ENCODE measurements at places on chromosomes 4 and X.

GRCh38 chr4:20574986-20575385 is 125.3 kb upstream of the PACRGL start:
- no peak for DNase-seq

DNA sequence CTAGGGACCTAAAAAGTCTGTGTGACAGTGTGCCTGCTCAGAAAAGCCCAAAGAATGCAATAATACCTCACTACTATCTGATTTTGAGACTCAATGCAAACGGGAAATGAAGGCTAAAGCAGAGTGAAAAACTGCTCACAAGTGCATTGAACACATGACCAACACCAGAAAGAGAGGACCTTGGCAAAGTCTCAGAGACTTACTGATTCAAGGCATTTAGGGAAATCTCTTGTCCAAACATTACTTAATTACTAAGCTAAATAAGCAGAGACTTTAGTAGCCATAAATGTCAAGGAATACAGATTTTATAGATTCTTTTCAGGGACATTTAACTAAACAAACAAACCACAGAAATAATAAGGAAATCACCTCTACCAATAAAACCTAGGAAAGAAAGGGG is 916.0 kb downstream of the FSTL5 start:
- DNase-seq: no peak

DNA sequence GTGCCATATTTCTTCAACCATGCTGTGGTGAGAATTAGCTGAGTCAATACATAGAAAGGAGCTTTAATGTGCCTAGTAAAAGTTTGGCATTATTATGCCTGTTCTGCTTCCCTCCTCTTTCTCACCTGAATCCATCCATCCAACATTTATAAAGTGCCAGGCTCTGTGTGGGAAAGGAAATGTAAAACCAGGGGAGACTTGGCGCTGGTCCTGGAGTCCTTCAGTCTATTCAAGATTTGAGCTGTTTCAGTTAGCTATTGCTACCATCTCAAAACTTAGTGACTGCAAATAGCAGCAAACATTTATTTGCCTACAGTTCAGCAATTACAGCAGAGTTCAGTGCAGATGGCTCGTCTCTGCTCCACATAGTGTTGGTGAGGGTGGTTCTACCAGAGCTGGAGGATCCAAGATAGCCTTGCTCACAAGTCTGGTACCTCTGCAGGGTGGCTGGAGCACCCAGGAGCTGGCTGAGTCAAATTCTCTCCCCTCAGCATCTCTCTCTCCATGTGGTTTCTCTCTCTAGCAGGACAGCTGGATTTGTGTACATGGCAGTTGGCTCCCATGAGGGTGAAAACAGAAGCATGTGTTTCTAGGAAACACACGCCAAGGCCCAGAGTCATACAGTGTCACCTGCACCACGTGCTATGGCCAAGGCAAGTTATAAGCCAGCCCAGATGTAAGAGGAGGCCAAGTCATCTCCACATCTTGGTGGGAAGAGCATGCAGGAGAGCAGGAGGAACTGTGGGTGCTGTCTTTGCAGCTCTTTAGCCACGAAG is 77.3 kb downstream of the FHDC1 start:
- DNase-seq: no peak

GRCh38 chrX:49103637-49104036 is 19.9 kb downstream of the GPKOW start:
- no peak for DNase-seq

- no peak for DNase-seq
Observed at GRCh38 chr4:4792466-4792865, 67.0 kb upstream of the MSX1 start.

Measured in stimulated activated CD8-positive, alpha-beta memory T cell treated with anti-CD3 and anti-CD28 coated beads, Interleukin-2, amount 100 ng/mL, for 1 hour (primary cell).